HTR-8/SVneo (cell line): ENCODE measurements at places on chromosomes 5 and 9.

GRCh38 chr5:56060276-56061110 lies 65.7 kb upstream of the IL6ST start:
- no peak for DNase-seq

- DNase-seq: no peak
Measured at GRCh38 chr9:115090486-115090885, 27.5 kb downstream of the TNC start.

DNA sequence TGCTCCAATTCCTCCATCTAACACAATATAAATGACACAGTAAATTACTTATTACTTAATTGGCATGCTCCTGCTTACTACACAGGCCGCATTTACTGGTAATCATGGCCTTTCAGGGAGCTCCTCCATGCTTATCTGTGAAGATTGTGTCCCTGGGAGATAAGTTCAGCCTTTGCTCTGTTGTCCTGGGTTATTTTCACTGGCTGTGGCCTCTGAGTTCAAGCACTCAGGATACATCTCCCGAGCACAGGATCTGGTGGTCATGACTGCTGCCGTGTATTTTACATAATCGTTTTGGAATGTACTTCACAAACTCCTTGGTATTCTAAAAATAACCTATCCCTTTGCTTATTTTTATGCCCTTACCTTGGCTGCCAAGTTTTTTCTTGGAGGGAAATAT lies 215.7 kb downstream of the ICE1 start:
- DNase-seq: no peak

DNA sequence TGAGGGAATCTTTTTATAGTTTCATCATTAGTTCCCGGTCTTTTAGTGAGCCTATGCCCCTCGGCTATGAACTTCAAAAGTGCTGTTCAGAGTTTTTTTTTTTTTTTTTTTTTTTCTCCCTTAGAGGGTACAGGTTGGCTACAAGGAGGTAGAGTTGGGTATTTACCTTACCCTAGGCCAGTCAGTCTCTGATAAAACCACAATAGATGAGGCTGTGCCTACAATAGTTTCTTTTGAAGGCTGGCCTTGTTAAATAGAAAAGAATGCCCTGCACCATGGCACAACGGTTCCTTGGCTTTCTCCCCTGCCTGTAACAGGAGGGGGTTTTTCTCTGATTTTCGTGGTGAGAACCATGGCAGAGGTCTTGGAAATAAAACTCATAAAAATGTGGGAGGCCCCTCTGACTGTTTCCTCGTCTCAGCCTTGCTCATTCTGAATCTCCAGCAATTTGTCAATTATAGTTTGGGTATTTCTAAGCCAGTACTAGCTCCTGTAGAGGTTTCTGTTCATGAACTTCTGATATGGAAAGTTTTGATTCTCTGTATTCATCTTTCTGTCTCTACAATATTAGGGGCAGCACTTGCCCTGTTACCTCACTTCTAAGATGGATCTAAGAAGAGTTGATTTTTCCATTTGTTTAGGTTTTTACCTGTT lies 152.0 kb downstream of the MTRR start:
- DNase-seq: no peak

GRCh38 chr9:14251154-14252071 lies 62.5 kb downstream of the NFIB start:
- DNase-seq: peak; percentile 13

DNA sequence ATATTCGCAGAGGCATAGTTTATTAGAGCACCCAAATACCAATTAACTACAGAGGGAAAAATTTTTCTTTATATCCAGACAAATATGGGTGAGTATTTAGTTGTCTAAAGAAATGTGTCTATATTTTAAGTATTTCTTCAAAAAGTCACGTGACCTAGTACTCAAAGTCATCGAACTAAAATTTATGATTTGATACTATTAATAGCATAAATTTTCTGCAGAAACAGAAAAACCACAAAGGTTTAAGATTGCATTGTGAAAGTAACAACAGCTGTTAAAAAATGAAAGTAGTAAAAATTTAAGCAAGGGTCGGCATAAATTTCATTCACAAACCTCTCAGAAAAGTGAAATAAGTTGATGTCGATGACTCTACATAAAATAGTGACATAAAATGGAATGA lies 323.9 kb upstream of the RORB start:
- DNase-seq: no peak

DNA sequence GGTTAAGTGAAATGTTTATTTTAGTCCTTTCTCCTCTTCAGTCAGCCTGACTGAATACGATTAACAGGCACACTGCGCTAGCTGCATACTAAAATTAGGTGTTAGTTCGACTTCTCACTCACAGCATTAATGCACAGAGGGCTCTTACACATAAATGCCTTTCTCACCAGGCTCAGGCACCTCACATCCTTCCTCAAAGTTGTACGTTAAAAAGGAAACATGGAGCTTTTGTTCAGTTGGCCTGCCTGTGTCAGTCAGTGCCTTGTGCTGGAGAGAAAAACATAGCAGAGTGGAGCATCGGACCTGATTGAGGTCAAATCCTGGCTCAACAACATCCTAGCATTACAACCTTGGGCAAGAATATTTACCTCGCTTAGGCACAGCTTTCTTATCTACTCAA lies 236.0 kb upstream of the ZNF462 start:
- DNase-seq: no peak

DNA sequence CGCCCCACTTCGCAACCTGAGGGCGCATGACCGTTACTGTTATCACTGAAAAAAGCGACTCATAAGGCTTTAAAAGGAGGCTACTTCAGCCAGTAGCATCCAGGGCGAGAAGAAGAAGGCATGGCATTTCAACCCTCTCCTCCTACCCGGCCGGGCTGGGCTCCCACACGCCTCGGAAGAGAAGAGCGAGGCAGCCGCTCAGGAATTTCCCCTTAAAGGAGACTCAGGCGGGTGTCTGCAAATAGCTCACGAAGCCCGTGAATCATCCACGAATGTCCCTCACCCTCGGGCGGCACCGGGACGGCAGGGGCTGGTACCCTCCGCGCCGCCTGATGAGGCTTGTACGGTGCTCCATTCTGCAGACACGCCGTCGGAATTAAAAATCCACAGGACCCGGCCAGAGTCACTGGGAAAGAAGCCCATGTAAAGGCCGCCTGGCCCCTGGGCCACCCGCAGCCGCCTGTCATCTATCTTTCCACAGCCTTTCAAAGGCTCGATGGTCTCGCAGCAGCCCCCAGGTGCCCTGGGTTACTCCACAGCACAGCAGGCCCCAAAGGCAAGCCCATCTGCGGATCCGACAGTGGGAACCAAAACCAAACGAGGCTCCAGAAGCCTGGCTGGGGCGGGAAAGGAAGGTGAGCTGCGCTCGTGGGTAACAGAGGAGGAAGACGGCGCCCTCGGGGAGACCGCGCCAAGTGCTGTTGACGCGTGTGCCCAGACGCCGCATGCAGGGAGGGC lies 11.8 kb downstream of the SLC12A7 start:
- DNase-seq: peak; percentile 56

- DNase-seq: no peak
Measured at GRCh38 chr5:36631620-36632362, 25.4 kb downstream of the SLC1A3 start.

GRCh38 chr5:13643196-13643595 lies 301.3 kb downstream of the DNAH5 start:
- no peak for DNase-seq

DNA sequence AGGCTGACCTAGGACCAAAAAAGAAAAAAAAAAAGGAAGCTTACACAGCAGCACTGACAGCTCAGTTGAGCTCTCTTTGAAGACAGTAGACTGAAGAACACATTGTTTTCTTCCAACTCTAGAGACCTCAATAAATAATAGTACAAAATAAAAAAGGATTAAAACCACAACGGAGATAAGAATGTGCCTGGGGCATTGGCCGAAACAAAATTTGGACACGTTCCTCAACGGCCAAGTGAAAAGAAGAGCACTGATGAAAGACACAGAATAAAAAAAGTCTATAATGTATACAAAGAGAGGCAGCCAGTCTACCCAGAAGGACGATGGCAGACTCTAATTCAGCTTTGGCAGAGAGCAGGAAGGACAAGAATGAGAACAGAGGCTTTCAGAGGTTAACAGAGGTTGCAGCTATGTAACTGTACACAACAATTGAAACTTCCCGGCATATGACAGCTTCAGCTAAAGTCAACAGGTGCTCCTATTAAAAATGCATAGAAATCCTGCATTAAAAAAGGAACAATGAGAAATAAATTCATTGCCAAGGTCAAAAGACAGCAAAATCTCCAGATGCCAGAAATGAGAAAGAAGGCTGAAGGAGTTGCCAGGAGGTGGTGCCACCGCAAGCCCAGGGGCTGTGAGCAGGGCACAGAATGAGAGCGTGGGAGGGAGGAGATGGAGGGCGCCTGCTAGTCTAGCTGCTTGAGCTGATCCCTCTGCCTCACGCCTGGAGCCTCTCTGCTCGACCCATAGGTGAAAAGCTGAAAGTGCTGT lies 113.9 kb downstream of the DCP2 start:
- no peak for DNase-seq

DNA sequence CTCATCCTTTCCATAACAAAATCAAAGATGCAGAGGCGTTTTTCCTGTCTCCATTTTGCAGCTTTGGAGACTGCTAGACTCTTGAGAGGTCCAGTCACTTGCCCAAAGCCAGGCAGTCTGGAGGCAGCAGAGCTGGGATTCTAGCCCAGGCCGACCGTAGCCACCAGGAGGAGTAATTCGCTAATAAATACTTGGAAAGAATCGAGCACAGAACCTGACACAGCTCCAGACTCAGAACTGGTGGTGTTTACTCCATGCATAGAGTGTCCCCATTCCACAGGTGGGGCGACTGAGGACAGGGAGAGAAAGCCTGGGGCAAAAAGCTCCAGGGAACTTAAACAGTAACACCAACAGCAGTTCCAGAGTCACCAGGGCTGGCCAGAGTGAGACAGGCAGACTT lies 10.7 kb upstream of the CERCAM start:
- no peak for DNase-seq

GRCh38 chr5:2135354-2135753 lies 252.6 kb upstream of the IRX4 start:
- DNase-seq: no peak

DNA sequence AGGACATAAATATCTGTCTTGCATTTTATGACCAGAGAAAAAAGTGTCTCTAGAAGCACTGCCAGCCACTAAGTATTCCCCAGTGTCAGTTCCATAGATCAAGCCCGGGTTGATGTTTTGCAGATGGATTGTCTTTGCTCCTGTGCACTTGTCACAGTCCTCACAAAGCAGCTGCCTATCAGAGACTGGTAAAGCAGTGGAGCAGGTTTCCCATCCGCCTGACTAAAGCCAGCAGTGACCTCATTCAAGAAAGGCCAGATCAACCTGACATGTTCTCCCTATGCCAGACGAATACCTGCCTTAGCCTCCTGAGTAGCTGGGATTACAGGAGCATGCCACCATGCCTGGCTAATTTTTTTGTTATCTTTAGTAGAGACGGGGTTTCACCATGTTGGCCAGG lies 26.8 kb upstream of the GARNL3 start:
- DNase-seq: no peak

DNA sequence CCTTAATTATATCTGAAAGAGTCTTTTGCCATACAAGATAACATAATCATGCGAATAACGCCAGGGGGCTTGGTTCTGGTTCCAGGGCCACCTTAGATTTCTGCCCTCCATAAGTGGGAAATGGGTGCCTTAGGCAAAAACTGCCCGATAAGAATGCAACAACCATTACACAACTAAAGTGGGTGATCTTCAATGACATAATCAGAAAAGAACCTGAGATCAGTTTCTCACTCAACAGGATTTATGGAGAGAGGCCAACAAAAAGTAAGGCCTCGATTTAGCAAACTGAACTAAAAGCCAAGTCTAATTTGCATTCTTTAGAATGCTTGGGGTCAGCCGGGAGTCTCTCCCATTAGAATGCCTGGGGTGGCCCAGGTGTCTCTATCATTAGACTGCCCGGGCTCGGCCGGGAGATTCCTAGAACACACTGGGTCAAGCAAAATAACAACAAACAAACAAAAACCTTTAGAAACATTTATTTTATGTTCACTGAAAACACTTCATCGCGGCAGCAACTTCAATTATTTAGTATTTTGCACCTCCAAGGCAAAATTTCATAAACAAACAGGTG lies 194.8 kb downstream of the AUH start:
- DNase-seq: no peak

DNA sequence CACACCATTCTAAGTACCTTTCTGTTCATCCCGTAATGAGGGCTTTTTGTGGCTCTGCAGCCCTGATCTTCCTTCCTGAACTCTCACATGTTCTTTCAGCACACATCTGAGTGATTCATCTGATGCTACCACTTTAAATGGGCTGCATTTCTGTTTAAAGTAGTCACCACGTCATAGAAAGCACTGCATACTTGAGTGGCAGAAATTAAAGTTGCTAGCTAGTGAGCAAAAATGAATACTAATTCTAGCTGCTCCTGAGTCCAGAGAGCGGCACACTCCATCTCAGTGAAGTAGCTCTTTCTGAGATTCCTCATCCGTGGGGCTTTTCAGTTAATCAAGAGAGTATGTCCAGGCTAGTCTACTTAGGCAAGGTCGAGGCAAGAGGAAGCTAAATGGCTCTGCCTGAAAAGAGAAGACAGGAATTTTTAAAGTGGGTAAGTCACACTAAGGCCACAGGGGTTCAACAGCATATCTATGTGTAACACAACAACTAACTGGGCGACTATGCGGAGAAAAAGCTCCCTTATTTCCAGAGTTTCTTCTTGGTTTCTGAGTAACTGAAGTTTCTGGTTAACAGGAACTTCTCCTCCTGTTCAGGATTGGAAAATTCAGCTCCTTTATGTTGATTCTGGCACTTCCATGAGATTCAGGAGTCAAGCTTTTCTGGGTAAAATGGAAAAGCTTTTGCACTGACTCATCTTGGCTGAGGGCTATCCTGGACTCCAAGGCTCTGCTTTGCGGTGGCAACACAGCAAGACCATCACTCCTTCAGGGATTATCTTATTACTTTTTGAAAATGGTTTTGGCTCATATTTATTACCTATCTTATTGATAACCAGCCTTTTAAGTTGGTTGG lies 109.5 kb downstream of the TAF11L14 start:
- DNase-seq: no peak

DNA sequence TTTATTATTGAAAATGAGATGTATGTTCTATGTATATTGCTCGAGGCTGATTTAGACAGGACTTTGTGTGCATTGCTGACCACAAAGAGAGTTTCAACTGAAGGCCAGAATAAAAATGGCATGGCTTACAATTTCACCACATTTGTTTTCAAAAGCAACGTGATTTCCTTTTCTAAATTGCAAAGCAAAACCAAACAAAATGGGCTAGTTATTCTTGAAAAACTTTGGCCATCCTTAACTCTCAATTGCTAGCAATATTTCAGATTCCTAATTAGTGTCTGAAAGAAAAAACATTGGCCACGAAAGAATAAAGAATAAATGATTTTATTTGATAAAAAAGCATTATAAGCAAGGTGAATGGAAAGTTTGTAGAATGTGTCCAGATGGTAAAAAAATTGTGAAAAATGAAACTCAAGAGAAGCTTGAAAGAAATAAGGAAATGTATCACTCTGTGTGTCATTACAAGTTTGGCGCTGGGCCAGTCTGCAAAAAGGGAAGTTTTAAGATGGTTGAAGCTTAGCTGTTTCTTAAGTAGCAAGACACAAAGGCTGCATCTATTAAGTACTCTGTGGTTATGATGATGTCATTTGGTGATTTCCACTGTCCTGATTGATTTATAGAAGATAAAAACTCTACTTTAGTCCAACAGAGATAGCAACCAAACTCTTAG lies 89.2 kb upstream of the PRLR start:
- peak; percentile 59 for DNase-seq
